ENCODE measurements at places on chromosomes 1 and 21. TPM values are rescaled to one million over a fixed set of nuclear protein-coding genes. Genes with fewer than 3 reads are reported as not detected.

Gene GPR153
- total RNA-seq: 2.3 TPM

Gene MYOG
- not detected for total RNA-seq

Gene KLF17
- not detected for total RNA-seq

Gene MROH9
- not detected for total RNA-seq

Gene SLC44A3
- total RNA-seq: 17.8 TPM

Gene ANKRD34A
- total RNA-seq: not detected

Gene CRB1
- 0.26 TPM for total RNA-seq

Gene FAM43B
- total RNA-seq: 3.6 TPM

Gene EIF3I
- total RNA-seq: 69.5 TPM

Gene CELA2B
- total RNA-seq: 333 TPM

Gene CNTN2
- total RNA-seq: not detected

Gene RNU1-4
- total RNA-seq: 15,479 TPM

All from body of pancreas (tissue), 4 donors.